NCI-H187 treated with DMSO at 0.1 percent for 48 hours (cell line): ENCODE measurements at places on chromosomes 6 and 20.

DNA sequence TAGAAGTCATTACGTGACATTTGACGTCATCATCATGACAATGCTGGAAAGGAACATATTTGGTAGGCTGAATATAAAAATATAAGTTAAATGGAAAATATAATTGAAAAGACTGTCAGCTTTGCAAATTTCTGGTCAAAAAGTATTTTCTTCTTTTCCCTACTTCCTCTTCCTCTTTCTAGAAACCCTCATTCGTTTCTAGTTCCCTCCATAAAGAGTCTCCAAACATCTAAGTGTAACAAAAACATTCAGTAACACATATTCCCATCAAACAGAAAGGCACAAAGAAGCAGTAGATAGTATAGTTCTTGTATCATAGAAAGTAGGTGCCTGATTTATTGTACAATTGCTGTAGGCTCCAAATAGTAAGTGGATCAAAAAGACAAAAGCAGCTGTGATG, 150.8 kb upstream of the FAM83B start:
- no peak for DNase-seq

DNA sequence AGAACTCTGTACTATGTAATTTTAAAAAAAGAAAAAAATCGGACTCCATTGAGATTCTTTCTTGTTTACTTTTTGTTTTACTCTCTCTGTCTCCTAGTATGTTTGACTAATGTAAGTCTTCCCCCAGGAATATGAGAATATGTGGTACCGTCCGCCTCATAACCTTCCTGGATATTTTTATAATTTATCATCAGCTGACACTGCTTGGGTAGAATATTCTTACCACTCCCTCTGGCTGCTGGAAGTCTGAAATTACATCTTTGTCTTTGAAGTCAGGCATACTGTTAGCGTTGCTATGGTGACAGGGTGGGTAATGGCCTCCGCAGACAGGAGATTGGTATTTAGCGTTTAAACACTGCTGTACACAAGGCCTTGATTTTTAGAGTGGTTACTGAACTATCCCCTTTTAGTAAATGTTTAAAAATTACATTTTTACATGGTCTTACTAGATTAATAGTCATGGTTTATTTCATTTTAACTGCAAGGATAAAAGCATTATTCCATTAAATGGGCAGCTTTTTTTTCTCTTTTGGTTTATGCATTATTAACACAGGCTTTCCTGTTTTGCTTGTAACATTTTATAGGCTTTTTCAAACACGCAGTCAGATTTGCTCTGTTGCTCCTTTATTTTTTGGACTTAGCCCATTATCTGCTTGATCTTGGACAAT, 176.4 kb downstream of the ARID1B start:
- DNase-seq: peak; percentile 94

- DNase-seq: no peak
Observed at GRCh38 chr6:16414205-16414604, 175.8 kb downstream of the GMPR start.

DNA sequence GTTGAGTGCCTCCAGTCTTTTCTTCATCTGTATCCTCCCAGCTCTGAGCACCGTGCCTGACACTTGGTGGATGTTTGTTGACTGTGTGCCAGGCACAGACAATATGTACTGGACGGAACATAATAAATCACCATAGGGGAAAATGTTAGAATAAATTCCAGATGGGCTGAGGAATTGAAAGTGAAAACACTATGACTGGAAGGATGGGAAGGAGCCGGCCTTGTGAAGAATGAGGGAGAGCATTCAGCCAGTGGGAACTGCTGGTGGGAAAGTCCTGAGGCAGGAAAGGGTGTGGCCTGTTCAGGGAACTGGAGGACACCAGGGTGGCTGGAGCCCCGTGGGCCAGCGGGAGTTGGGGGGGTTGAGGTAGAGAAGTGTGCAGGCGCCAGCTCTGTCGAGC, 75.4 kb downstream of the MTHFD1L start:
- DNase-seq: no peak

GRCh38 chr6:41216616-41217015, 11.5 kb upstream of the TREML4 start:
- no peak for DNase-seq

- DNase-seq: no peak
Observed at GRCh38 chr6:132063738-132064137, 112.6 kb upstream of the CCN2 start.

DNA sequence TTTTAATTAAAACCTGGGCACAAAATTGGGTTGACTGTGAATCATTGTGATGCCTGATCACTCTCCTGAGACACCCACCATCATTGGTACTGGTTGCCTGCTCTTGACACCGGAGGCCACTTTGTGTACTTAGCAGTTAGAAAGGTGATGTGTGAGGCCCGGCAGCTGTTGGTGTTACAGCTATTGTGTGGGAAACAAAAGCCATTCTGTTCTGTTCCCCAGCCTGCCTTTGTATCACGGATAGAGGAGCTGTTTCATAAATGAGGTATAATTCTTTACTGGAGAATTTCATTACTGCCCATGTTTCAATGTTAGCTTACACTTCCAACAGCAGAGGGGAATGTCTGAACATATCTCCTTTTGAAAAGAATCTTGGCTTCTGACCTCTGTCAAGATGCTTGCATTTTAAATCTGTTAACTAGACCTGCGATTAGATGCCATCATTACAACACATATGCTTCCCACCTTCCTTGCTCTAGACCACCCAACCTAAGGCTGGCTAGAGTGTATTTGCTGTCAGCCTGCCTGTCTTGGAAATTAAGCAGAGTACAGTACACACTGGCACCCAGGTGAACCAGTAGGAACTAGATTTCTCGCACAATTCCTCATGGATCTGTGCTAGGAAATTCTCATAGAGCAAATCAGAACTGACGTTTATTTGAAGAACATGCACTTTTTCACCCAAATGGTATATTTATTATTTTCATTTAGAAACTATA, 142.4 kb upstream of the INSM1 start:
- peak; percentile 71 for DNase-seq

- DNase-seq: no peak
Observed at GRCh38 chr6:167408235-167408869, 83.5 kb downstream of the TTLL2 start.

GRCh38 chr6:152273638-152274037, 363.5 kb downstream of the SYNE1 start:
- DNase-seq: no peak

DNA sequence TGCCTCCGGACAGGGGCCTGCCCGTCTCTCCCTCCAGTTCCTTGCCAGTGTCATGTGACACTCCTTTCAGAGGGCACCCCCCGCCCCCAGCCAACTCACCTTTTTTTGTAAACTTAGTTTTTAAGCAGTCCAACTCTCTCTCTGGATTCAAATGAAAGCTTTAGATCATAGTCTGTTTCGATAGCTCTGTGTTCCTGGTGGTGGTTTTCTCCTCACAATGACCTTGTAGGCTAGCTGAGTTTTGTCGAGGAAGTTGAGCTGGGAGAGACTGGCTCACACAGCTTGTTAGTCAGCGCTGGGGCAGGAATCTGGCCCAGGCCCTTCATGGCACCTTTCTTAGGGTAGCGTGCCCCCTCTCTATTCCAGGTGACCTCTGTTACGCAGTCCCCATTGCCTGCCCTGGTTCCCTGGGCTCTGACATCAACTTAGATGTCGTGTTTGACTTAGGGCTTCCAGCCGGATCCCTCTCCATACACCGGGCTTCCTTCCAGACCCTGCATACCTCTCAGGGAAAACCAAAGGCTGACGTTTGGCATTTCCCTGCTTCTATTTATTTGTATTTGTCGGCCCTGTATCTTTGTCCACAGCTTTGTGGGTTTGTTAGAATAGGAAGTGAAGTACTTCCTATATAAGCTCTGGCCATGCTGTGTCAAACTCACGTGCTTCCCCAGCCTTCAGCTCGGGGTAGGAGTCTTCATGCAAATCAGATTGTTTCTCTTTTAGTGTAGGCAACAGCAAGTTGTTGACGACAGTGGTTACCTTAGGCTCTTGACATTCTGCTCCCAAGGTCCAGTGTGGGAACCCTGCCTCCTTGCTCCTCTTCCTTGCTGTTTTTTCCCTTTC, 12.7 kb downstream of the IGF2R start:
- no peak for DNase-seq

DNA sequence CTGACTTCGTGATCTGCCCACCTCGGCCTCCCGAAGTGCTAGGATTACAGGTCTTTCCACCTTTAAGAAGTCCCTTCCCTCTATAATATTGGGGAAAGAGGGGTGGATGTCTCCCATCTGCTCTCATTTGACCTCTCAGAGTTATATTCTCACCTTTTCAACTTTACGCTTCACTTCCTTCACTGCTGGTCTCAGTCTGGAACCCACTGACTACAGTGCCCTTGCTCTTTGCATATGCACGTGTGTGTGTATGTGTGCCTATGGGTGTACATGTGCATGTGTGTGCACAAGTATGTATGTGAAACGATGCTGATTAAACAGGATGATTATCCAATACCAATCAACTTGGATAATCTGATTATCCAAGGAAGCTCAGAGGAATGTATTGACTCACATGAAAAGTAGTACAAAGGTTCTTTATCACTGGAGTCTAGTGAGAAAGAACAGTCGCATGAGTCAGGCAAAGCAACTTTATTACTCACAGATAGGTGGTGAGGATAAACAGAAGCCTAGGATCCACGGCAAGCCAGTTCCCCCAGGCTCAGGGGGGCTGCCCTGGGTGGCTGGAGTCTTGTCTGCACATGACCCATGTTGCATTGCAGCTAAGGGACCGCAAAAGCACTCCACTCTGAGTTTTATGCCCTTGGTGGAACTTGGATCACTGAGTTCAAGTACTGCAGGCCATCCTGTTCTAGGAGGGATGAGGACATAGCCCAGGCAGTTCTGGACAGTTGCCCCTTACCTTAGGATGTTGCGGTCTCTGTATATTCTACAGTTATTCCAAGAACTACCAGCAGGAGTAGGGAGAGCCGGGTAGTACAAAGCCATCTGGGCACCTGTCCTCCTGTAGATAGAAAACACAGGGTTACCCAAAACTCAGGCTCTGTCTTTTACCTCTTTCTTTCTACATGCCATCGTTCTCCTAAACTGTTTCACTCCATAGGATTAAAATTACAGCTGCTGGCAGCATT, 50.9 kb downstream of the SNRNP48 start:
- no peak for DNase-seq

GRCh38 chr6:119686644-119687043, 337.1 kb upstream of the MAN1A1 start:
- DNase-seq: no peak

DNA sequence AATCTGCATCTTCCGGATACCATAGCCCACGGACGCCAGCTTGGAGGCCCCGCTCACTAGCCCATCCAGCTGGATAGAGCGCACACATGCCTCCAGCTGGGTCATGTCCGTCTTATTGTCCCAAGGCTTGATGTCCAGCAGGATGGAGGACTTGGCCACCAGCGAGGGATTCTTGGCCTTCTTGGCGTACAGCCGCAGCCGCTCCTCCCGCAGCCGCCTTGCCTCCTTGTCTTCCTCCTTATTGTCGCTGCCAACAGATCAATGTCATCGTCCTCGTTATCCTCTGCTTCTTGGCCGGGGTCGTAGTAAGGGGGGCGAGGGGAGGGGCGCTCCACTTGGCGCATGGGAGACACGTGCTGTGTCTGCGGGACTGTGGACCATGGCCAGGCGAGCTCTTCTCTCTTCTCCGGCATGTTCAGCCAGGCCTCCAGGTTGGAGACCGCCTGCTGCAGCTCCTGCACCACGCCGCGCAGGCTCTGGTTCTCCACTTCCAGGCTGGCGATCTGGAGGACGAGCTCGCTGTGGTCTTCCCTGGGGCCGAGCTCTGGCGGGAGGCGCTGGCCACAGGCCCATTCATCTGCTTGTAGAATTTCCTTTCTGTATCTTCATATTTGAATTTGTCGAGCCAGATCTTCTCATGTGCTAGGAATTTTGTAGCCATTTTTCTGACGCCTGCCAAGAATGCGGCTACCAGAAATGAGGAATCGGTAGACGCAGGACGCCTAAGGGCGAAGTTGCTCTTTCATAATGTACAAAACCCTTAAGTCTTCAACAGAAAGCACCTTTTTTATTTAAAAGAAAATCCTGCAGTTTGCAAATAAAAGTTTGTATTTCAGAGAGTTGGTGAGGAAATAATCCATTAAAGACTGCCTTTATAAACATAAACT, 60.1 kb upstream of the PTPRK start:
- DNase-seq: no peak

DNA sequence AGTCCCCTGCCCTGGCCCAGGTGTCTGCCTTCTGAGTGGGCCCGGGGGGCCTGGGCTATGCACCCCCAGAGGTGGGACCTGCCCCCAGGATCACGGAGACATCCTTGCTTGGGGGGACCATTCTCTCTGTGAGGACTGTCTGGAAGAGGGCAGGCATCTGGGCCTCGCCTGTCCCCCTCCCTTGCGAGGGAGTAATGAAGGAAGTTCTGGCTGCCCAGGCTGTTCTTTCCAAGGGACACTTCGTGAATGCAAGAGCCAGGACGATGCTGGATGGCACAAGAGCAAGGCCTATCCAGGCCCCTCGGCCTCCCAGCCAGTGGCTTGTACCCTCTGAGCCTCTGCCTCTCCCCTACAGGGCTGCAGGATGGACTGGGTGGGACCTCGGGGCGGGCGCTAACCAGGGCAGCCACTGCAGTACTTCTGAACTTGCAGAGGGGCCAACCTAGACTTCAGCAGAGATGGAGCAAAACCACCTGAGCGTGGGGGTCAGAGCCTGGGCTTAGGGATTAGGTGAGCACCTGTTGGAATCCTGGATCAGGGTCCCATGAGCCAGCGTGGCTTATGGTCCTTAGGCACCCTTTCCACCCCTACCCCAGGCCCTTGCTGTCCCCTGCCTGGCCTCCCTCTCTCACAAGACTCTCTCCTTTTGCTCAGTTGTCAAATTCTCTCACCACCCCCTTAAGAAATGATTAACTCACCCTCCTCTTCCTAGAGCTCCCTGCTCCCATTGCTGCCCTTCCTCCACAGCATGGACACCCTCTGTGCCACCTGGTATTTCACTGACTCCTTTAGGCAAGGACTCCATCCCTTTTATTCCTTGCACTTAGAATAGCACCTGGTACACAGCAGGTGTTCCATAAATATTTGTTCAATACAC, 53.2 kb downstream of the CTCFL start:
- DNase-seq: no peak

- no peak for DNase-seq
Observed at GRCh38 chr20:36158160-36158741, 3.7 kb downstream of the EPB41L1 start.

DNA sequence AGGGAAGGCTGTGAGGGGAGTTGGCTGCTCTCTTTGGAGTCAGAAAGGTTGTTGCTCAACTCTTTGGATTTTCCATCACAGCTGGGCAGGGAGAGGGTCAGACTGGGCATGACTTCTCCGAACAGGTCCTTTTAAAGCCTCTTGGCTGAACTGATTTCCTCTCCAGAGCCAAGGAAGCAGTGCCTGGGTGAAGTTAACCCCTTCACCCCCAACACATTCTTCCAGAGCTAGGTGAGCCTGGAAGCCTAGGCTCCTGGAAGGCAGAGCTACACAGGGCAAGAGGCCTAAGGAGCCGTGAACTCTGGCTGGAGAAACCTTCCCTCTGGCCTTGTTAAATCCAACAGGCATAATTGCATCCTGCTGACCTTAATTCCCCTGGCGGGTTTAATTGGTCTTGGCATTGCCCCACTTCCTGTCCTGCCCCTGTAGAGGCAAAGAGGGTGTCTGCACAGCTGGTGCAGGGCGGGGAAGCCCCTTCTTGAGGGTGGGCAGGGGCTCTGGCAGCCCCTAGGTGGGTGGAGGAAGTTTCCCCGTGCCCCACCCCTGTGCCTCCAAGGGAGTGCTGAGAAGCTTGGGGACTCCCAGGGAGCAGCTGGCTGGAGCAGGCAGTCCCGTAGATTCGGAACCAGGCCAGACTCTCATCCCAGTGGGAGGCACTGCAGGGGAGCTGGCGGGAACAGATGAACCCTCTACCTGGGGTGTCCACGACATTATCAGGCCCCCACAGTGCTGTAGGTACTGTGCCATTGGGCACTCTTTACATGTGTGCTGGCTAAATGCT, 3.6 kb upstream of the MYLK2 start:
- DNase-seq: no peak
